ENCODE measurements at places on chromosomes 5 and 9.

DNA sequence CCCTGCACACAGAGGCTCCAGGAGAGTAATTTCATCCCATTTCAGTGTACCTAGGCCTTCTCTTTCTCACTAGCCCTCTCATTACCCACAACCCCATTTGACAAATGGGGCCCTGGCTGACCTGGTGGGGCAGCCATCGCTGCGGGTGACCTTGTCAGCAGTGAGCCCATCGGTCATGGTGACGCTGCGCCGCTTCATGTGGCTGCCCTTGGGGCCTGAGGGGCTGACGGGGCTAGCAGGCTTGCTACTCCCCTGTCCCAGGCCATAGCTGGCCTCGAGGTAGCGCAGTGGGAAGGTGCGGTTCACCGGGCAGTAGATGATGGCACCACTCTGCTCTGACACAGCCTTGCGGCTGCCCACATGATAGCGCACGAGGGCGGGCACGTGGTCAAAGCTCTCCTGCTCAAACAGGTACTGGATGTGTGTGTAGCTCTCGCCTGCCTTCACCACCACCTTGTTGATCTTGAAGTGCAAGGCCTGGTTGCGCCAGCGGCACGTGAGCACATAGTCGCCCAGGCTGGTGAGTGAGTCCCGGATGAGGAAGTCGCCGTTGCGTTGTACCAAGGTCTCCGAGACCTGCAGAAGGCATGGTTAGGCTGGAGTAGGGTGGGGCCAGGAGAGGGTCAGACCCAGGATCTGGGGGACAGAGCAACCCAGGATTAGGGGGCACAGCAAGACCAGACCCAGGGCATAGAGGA lies 14.1 kb upstream of the TOR2A start:
- no peak for DNase-seq

DNA sequence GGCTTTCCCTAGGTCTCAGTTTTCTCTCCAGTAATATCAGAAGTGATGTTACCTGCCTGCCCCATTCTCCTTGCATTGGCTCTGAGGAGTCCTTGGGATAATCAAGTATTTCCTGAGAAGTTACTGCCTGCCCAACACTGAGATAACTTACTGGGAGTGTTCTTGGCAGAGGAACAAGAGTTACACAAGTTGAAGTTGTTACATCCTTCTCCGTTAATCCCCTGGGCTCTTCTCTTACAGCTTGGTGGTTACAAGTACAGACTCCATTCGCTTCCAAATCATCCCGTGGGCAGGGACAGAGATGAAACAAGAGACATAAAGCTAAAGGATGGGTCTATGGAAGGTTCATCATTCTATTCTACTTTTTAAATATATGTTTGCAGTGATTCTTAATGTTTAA lies 74.1 kb upstream of the SAP30L start:
- DNase-seq: no peak

- DNase-seq: no peak
These were observed 37.9 kb downstream of the ARHGEF28 start for GRCh38 chr5:73663860-73664240.

GRCh38 chr5:142097681-142098080 lies 10.9 kb upstream of the NDFIP1 start:
- DNase-seq: no peak

DNA sequence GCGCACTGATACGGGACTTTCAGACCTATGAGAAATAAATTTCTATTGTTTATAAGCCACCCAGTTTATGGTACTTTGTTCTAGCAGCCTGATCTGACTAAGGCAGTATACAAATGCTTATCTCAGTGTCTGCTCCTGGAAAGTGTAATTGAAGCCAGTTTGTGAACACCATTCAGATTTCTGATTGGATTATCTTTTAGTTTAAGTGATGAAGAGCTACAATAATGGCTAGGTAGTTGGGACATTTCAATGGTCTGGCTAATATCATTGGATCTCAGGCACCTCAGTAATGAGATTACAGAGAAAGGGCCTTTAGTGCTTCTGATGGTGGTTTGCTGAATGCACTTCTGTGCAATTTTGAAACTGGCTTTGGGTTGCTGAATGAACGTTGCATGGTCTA lies 133.5 kb downstream of the PSAT1 start:
- DNase-seq: no peak

GRCh38 chr5:126846744-126847455 lies 70.0 kb downstream of the LMNB1 start:
- DNase-seq: no peak

- no peak for DNase-seq
These were observed 328.2 kb upstream of the GRAMD2B start for GRCh38 chr5:126094991-126095390.

GRCh38 chr5:30866142-30866541 lies 327.3 kb upstream of the CDH6 start:
- DNase-seq: no peak

DNA sequence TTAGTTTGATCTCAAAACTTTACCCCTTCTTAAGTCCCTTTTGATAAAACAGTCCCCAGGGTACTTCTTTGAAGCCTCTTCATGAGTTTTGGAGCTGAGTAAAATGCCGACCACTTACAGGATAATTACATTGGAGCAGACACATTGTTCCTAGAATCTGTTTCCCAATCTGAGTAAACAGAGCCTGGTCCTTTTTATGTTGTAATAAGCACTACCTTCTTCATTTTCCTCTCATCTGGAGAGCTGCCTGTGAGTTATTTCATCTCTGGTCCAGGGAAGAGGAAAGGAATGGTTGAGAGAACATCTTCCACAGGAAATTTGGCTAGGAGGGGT lies 26.3 kb upstream of the GALNT10 start:
- DNase-seq: no peak

- DNase-seq: no peak
These were observed 70.9 kb downstream of the GAPVD1 start for GRCh38 chr9:125332527-125332926.

- DNase-seq: no peak
These were observed 76.4 kb upstream of the SMARCA2 start for GRCh38 chr9:1938675-1939170.

DNA sequence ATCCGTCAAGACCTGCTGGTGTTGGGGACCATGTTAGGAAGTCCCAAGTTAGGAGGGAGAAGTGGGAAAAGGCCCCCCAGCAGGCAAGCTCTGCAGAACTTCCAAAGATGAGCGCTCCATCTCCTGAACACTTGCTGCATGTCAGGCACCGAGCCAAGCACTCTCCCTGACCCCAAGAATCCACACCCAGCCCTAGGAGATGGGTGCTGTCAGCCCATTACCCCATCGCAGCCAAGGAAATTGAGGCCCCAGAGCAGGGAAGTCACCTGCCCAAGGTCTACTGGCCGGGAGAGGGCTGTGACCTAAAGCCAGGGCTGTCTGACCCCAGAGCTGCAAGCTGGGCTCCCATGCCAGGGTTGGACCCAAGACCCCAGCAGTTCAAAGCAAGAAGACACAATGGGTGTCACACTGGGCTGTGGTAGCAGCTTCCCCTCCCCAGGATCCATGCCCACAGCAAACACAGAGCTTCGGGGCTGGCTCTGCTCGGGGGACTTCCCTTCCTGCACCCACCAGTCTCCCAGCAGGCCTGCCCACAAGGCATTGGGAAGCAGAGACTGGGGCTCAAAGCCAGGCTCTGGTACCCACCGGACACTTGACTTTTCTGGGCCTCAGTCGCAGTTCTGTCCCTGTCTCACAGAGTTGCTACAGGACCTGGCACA lies 13.5 kb downstream of the EEIG1 start:
- DNase-seq: no peak

- DNase-seq: no peak
These were observed 20.3 kb downstream of the GEMIN5 start for GRCh38 chr5:154917757-154918156.

- DNase-seq: no peak
These were observed 78.8 kb downstream of the FSTL4 start for GRCh38 chr5:133533541-133533940.

- no peak for DNase-seq
These were observed 88.0 kb downstream of the TRIO start for GRCh38 chr5:14231156-14231555.
